ENCODE measurements at places on chromosomes 4 and X.

DNA sequence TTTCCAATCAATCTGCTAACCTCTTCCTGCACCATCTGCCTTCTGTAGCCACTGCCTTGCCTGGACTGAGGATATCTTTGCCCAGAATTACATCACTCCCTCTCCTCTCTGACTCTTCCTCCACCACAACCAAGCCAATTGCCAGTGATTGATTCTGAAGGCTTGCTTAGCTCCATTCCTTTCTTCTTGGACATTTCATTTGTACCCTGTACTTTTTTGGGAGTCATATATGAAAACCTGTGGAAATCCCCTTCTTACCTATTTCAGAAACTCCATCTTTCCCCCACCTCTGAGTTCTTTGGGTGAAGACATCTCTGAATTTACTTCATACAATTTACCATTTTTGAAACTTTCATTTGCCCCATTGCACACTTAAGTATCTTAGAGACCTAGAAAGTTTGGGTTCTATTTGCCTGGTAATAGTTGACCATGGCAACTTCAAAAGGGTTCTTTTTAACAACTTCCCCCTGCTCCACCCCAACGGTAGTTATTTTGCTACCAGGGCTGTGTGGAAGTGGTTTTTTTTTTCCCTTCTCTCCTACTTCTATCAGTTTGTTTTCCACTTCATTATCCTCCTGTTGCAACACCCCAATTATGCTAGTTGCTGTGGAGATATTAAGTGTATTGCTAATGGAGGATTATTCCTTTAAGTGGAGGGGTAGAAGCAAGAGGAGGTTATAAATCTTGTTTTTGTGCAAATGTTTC, 14.3 kb downstream of the SGMS2 start:
- no peak for DNase-seq

- no peak for DNase-seq
Observed at GRCh38 chr4:95288552-95288951, 260.2 kb downstream of the UNC5C start.

DNA sequence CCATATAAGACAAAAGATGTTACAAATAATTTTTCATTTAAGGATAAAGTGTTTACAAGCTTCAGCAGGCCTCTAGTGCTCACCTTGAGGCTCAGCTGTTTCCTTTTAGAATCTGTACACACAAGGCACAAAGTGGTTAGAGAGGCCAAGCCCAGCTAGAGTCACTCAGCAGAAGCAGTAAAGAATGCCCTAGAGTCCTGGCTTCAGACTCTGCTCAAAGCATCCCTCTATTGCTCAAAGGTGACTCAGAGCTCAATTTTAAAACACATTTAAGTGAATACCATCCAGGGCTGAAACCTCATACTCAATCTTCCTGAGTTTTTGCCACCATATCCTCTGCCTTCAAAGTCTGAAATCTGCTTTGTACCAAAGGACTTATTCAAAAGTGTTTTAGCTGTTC, 22.6 kb upstream of the PHF8 start:
- DNase-seq: no peak

DNA sequence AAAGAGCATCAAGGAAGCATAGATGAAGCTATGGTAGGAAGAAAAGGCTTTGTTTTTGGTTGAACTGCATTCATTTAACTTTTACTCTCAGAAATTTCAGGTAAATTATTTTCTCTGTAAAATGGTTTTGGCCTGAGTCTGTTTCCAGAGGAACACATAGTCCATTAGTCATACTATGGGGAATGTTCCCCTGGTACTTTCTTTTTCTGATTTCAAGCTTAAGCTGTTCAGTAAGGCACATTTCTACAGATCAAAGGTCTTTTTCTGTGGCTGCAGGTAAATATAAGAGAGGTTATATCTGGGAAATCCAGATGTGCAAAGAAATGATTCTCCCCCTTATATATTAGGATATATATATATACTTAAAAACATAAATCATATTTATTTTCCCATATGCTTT, 1744.4 kb upstream of the ADGRL3 start:
- DNase-seq: no peak

GRCh38 chr4:120517966-120518365, 404.6 kb downstream of the PRDM5 start:
- DNase-seq: no peak

DNA sequence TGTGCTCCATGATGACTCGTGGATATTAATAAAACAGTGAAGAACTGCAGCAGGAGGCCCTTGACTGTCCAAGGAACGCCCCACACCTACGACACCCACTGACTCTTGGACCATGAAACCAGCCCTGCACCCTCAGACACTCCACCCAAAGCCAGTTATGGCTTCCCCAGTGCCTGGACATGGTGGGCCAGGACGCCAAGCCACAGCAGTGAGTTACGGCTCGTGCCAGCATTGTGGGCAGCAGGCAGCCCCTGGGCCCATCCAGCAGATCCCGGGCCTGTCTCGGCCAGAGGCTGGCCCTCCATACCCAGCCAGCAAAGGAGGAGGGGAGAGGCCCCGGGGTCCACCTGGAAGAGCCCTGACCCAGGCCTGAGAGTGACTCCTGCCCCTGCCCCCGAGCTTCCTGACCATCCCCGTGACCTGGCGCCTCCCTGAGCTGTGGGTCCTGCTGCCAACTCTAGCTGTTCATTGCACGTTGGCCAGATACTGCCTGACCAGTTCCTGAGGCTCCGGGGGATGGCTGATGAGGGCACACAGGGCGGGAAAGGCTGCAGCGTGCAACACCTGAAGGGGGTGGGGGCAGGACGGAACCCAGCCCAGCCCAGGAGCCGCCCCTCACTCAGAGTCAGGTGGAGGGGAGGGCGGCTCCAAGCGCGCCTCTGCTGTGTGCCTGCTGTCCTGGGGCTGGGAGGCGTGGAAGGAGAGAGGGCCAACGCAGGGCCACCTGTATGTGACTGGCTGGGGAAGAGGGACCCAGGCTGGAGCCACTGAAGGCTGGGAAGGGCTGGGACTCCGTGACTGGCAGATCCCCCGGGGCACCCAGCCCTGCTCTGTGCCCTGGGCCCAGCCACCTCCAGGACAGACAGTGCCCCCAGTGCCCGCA, 739 bp downstream of the SLC49A3 start:
- DNase-seq: no peak

DNA sequence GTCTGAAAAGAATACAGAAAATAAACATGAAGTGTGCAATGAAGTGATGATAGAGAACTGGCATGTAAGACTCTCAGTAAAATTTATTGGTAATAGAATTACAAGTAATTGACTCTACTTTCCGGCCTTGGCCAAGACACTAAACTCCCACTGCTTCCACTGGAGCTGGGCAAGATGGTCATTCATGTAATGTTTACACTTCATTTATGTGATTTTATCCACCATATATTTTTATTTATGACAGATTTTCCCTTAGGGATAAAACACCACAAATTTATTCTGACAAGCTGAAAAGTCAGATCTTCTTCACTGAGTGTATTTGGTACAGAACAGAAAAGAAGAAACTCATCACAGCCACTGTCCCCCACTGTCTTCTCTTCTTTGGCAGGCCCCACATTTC, 191.9 kb downstream of the SLC39A8 start:
- DNase-seq: no peak

GRCh38 chr4:55549888-55550287, 3.2 kb upstream of the CLOCK start:
- no peak for DNase-seq

- no peak for DNase-seq
Observed at GRCh38 chrX:16039834-16040233, 83.5 kb upstream of the GRPR start.

- no peak for DNase-seq
Observed at GRCh38 chr4:42533042-42533441, 123.9 kb downstream of the ATP8A1 start.

DNA sequence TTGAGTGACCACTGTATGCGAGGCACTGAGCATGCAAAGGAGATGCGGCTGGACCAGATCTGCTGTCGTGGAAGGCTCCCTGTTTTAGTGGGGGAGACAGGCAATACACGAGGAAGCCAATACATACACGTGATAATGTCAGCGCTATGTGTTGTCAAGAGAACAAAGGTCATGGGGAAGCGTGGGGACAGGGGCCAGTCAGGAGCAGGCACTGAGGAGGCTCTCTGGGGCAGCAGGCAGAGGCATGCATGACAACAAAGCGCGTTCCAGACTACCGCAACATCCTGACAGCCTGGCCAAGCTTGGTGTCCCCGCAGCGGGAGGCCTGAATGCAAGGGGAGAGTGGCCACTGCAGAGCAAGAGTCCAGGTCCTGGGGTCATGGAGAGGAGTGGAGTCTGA, 61.9 kb downstream of the DCTD start:
- no peak for DNase-seq

DNA sequence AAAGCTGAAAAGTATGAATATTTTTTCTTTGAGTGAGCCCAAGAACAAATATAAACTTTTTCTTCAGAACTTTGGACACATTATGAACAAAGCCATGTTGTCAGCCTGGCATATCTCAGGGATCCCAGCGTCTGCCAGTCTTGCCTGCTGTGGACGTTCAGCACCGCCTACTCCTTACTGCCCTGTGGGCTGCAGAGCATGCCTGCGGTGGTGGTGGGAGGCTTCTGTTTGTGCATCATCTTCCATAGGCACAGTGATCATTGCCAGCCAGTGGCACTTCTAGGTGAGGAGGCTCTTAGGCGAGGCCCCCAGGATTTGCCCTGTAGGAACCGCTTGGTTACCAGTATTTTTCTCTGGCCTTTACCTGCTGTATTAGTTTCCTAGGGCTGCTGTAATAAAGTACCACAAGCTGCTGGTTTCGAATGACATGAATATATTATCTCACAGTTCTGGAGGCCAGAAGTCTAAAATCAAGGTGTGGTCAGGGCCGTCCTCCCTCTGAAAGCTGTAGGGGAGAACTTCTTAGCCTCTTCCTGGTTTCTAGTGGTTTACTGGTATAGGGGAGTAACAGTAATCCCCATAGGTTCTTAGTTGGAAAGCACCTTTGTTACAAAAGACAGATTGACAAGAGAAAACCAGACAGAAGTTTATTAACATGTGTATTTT, 15.4 kb downstream of the ANXA3 start:
- no peak for DNase-seq

DNA sequence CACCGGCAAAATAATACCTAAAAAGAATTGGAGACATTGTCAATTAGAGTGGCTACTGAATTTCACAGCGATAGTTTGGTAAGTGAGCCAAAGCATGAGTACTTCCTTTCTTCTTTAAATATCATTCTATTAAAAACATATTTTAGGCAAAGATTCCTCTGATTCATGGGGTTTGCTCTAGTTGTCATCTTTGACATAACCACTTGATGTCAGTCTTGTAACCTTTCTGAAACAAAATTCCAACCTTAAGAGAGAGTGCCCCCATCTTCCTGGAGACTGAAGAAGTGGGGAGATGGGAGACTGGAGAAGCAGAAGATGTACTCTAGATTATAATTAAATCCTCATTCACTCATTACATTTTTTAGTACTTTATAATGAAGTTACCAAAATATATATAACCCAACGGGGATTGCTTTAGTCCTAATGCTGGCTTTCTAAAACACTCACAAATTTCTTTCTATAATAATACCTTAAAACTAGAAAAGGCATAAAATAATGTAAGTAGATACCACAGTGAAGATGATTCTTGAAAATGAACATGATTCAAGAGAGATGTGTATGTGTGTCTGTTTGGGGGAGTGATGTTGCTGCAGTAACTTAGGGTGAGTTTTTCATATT, 96.4 kb downstream of the EMCN start:
- no peak for DNase-seq

- DNase-seq: no peak
Observed at GRCh38 chrX:140821280-140821679, 111.7 kb downstream of the LINC00632 start.

GRCh38 chr4:146577111-146577510, 55.4 kb upstream of the SLC10A7 start:
- DNase-seq: no peak

DNA sequence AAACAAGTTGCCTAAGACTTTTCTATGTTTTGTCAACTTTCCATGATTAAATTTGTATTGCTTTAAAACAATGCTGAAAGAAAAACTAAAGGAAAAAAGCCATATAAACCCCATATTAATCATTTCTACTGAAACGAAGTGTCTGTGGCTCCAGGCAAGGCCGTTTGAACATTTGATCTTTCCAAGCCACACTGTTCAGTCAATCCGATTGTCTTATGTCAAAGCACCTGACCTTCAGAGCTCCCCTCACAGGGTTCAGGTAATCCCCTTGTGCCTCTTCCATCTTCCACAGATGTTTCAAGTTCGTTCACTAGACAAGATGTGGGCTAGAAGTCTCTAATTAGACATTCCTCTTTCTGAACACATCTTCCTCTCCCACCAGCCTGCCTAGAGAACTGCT, 177.1 kb upstream of the NUDT10 start:
- DNase-seq: no peak

DNA sequence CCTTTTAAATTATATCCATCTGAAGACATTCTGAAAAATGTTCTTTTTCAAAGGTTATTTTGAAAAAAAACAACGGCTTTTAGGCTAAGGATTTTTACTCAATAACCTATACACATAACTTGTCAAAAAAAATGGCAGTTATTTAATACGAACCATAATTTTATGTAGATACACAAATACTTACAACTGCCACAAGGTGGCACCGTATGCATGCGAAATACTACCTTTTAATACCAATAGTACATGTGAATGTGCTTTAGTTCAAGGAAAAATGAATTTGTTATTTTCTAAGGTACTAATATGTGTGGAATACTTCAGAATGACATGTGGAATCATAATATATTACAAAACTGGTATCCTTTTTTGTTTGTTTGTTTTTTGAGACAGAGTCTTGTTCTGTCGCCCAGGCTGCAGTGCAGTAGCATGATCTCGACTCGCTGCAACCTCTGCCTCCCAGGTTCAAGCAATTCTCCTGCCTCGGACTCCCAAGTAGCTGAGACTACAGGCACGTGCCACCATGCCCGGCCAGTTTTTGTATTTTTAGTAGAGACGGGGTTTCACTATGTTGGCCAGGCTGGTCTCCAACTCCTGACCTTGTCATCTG, 4.6 kb upstream of the MAD2L1 start:
- no peak for DNase-seq

DNA sequence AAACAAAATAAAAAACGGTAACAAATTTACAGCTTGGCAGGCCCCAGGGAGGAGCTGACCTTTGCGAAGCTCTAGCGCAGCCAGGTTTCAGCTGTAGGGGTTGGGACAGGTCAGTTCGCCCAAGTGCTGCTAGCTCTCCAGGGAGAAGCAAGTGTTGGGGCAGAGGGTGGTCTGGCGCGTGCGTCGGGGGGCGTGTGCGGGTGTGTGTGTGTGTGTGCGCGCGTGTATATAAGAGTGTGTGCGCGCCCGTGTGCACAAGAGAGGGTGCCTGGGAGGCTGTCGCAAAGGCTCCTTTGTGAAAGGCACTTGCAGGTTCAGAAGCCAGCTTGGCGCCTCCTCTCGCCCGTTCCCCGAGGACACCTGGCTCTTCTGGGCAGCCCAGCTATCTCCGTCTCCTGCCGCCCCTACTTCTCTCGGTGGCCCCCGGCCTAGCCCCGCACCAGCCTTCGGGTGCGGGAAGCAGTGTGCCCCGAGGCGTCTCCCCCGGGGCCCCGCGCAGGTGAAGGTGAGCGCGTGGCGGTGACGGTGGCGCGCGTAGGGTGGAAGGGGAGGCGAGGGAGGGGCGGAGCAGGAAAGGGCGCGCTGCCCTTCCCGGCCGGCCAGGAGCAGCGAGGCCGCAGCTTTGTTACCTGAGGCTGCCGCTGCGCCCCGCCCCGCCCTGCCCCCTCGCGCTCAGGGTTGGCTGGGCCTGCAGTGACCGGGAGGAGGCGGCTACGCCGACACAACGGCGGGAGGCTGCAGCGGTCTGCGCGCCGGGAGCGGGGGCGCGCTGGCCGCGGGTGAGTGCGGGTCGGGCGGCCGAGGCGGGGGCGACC, at the start of gene FHDC1:
FHDC1 (plus strand) TSS at position 693 of the 815 bp plus-strand sequence. CDS start 6,735 bp downstream, outside the sequence.
- DNase-seq: no peak

- DNase-seq: no peak
Observed at GRCh38 chrX:71949844-71950445, 39.3 kb downstream of the NHSL2 start.

All from cortex of kidney (tissue), 1 donor.